ENCODE measurements at places on chromosomes 2 and 18.

DNA sequence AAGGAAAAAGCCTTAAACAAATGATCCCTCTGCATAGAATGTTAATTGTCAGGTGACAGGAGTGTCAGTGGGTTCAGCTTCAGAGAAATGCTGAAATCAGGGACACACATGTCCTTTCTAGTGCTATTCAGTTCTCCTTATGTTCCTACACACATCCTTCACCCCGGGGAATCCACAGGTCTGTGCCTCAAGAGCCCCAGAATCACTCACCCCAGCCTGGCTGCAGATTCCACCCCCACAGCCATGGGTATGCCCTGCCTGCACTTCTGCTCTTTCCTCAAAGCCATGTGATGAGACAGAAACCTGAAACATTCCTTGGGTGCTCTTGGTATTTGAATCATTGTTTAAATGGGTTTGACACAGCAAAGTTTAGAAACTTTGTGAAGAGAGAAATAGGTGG is 27.4 kb upstream of the FZD7 start:
- DNase-seq, result no peak

DNA sequence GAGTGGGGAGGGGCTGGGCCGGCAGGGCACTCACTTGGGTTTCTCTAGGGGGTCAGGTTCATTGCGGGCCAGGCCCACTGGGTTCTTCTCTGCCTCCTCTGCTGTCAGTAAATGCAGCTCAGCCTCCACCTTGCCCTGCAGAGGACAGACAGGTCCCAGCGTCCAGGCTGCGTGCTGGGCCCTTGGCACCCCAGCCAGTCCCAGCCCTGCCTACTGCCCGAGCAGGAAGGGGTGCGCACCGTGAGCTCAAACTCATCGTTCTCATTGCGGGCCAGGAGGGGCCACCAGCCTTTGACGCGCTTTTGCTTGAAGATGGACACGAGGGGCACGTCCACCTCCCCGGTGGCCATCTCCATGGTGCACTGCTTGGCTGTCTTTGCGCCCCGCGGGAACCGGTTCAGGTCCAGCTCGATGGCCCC is 17.3 kb downstream of the OTOF start:
- peak; percentile 53 for DNase-seq

GRCh38 chr18:47748093-47748796 is 182.2 kb downstream of the SMAD2 start:
- DNase-seq, result no peak

- DNase-seq, result no peak
Measured at GRCh38 chr18:55300421-55300935, 287.5 kb downstream of the TCF4 start.

DNA sequence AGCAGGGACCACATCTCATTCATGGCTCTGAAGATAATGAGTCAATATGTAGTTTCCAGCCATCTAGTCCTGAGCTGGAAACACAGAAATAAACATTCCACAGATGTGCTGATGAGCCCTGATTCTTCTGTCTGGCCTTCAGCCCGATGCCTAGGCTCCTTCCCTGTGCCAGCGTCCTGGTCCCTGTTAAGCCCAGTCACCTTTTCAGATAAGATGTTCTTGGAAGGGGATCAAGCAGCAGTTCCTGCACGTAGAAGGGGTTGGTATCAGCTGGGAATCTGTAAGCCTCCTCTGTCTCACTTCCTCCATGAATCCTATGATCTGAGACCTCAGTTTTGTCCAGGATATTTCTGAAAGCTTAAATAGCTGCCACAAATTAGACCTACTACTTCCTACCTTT is 149.3 kb downstream of the TTC32 start:
- DNase-seq, result no peak

DNA sequence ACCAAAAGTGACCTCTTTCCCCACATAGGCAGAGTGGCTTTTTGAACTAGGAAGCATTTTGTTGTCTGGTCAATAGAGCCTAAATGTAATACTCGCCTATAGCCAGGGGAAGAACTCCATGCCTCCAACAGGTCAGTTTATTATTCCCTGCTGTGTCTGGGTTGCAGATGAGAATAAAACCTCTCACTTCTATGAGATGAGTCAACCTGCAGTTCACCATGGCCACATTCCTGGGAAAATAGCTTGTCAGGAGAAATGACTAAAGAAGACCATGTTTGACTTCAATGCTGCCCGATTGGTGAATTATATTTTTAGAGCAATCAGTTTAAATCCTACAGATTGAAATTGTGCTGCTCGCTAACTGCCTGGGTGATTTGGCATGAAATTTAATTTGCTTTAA is 46.7 kb upstream of the LRRTM1 start:
- no peak for DNase-seq

- DNase-seq, result no peak
Measured at GRCh38 chr18:32610176-32610575, 139.5 kb upstream of the GAREM1 start.

DNA sequence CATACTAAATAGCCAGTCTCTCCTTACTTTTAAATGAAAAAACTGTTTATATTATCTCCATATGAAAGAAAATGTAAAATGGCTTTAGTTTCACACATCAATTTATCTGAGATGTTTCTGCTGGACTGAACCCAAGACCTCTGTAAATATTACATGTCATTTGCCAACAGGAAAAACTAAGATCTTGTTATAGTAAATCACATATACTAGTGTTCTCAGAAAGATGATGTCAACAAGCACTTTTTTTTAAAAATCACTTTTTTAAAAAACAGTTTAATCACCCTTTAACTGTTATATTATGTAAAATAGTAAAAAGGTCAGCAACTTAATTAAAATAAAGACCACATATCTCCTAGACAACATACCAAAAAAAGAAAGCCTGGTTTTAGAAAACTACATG is 46.3 kb downstream of the PTPN2 start:
- no peak for DNase-seq

DNA sequence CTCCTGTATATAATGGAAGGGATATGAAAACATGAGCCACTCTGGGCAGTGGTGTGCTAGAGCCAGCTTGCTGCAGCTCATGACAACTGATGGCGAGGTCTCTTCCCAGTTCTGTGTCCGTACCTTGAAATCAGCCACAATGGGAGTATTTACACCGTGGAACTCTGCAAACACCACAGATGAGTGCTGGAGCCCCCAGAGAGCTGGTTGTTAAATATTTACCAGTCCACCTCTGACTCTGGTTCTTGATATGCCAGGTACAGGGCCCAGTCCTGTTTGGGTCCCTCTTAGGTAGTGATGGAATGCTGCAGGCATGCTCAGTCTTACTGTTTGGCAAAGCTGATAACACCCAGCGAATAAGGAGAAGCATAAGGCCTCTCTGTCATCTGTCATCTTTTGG is 116.1 kb upstream of the GLI2 start:
- DNase-seq, result no peak

DNA sequence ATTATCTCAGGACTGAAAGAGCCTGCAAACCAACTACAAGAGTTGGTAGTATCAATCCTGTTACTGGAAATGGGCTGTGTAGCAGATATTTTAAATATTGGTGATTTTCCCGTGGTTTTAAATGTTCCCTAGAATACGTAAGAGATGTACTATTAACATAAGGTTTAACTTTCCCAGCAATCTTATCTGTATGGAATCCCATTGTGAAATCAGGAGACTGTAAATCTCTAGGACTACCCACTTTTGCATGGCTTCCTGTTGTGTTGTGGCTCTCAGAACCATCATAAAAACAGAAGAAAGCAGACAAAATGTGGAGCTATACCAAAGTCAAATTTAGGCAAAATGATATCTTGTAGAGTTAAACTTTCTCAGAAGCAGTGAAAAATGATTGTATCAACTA is 641.5 kb upstream of the SETBP1 start:
- no peak for DNase-seq

- no peak for DNase-seq
Measured at GRCh38 chr2:172128484-172128883, 25.8 kb upstream of the DLX2 start.

DNA sequence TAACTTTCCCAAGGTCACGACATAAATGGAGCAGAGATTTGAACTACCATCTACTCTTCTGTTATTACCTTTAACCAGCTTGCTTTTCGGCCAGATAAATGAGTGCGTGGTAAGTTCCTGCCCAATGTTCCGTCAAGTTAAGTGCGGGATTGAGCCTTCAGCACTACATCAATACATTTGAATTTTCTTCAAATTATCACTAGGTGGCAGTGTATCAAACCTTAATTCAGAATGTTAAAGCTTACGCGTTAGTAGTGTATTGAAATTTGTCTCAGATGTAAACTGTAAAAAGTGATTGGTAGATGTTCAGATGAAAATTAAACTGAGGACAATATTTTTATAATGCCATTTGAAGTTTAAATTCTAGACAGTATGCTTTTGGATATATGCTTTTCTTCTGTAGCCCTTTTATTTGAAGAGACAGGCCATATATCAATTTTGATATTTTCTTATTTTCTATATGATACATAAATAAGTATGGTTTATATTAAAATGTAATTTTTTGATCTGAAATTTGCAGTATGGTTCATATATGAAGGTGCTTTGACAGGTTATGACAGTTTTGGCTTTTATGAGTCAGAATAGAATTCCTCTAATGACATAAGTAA is 681.3 kb downstream of the ADCYAP1 start:
- no peak for DNase-seq

- no peak for DNase-seq
Measured at GRCh38 chr2:98605076-98605475, 3.2 kb downstream of the COA5 start.

DNA sequence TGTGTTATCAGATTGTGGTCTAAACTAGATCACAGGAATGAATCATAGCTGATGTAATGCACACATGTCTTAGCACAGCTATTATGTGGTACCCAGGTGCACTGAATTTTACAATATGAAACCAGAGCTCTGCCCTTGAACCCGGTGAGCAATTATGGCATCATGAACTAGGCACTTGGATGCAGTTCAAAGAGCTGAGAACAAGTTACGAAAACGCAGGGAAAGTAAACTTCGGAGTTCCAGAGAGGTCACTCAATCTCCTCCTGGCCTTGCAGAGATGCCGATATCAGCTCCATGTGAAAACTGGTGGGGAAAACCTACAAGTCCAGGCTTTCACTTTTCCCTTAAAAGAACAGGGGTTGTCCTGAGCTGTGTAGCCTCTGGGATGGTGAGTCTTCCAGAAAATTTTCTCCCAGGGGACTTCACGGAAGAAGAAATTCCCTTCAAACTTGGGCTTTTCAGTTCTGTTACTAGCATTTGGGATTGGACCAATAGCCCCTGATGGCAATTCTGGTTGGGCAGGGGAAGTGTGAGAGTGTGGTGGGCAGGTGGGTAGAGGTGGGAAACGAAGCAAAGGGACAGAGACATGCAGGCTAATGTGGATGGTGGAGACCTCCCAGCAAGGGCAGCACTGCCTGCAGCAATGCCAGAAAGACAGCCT is 71.1 kb upstream of the SH3BP4 start:
- no peak for DNase-seq

DNA sequence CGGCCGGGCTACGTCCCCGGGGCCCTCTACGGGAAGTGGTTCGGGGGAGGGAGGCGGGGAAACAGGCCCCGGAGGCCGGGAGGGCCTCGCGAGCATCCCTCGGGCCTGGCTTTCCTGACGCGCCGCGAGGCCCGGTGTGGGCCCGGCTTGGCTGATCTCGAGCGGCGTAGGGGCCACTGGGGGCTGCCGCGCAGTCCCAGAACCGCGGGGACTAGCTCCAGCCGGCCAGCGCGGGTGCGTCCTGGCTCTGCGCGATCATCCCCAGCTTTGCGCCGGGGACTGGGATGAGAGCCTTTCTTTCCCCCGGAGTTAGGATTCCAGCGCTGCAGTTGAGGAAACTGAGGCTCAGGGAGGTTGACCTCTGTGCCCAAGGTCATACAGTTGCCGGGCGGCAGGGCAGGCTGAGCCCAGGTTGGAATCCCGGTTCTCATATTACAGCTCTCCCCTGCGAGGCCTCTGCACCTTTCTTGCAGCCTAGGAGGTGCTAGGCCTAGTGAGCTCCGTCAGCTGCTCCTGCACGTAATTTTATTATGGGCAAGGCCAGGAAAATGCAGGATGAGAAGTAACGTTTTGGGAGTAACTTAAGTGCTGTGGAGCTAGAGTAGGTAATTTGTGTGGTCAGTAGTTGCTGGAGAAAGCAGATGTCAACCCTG is 501 bp downstream of the LPIN1 start:
- DNase-seq, result no peak

Data from tibial artery (tissue), 4 donors.